ENCODE measurements at places on chromosomes 3 and 15. TPM values are rescaled to one million over a fixed set of nuclear protein-coding genes. Genes with fewer than 3 reads are reported as not detected.

CADPS gene
- 8.8 TPM for total RNA-seq

TMEM108 gene
- total RNA-seq: 0.71 TPM

GRCh38 chr3:134971306-134971705 is 176.2 kb downstream of the EPHB1 start:
- H3K4me3 ChIP-seq: no peak overlapping the region
- H3K27me3 ChIP-seq: no peaks in the 10 kb centered on the region
- no peaks in the 10 kb centered on the region for H3K36me3 ChIP-seq
- no peaks in the 10 kb centered on the region for H3K4me1 ChIP-seq
- DNase-seq: no peak

GRCh38 chr15:69232765-69233164 is 65.9 kb upstream of the PAQR5 start:
- no peaks in the 10 kb centered on the region for H3K27me3 ChIP-seq
- DNase-seq: no peak
- H3K36me3 ChIP-seq: peaks cover 10% of the 10 kb centered on the region
- H3K4me1 ChIP-seq: no peaks in the 10 kb centered on the region
- H3K27ac ChIP-seq: no peak overlapping the region

DNA sequence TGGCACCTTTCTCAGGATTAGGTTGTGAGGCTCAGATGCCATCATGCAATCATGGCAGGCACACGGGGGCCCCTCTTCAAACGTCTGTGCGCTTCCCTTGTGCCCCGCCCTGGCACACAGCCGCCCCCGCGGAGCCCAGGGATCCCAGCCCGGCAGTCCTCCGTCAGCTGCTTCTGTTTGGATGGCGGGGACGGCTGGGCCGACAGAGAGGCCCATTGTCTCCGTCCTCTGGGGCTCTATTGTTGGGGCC is 849 bp upstream of the HDAC11 start:
- peaks cover 22% of the 10 kb centered on the region for H3K4me1 ChIP-seq
- no peak for DNase-seq
- peak overlapping the region; percentile 97 for H3K27ac ChIP-seq
- peak overlapping the region; percentile 68 for H3K4me3 ChIP-seq

Data from sigmoid colon (tissue), 7 donors.